GM12878 (cell line): ENCODE measurements at places on chromosomes 16 and 17.

DNA sequence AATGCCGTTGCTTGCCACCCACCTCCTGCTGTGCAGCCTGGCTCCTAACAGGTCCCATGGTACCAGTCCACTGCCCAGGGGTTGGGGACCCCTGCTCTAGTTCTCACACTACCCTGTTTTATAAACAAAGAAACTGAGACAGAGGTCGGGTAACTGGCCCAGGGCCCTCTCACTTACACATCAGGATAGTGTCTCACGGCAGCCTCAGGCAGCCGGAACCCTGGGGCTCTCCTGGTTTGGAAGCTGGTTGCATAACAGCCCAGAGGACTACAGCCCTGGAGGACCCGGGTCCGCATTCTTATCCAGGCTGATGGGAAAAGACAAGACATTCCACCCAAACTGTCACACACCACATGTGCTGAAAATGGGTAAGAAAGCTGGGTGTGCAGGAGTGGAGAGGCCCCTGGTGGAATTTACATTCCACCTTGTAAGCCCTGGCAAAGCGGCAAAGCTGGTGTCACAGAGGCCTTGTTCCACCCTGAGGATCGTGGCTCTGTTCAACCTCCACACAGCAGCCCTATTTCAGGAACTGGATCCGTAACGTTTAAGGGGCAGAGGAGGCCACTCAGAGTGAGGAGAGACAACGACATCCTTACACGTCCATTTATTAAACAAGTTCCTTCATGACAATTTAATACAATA, 9.8 kb downstream of the CMTM3 start:
- no peak for DNase-seq

DNA sequence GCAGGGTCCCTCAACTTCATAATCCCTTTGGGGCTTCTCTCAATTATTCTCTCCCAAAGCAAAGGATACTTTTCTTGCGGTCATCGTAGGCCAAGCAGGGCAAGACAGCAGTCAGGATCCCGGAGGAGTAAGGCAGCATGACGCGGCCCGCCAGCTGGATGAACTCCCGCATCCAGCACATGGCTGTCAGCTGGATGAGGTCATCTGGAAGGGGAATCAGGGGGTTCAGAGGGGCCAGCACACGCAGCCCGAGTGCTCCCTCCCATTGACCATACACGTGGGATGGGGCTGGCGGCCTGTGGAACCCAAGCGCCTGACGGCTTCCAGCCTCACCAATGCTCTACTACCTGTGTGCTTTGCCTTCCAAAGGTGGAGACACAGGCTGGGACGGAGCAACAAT, 19.2 kb downstream of the VAC14 start:
- no peak for DNase-seq

- no peak for DNase-seq
Measured at GRCh38 chr17:17675925-17676534, 5.2 kb upstream of the RAI1 start.

GRCh38 chr17:34503528-34504195, 75.7 kb upstream of the TMEM132E start:
- DNase-seq = no peak

GRCh38 chr16:88599092-88599733, 29.0 kb downstream of the ZC3H18 start:
- DNase-seq = no peak

GRCh38 chr17:39549747-39550573, 57.8 kb downstream of the NEUROD2 start:
- DNase-seq = no peak

- peak; percentile 76 for DNase-seq
Measured at GRCh38 chr17:76268015-76268749, 3.0 kb downstream of the UBALD2 start.

GRCh38 chr17:79950751-79951150, 84.9 kb downstream of the TBC1D16 start:
- no peak for DNase-seq

GRCh38 chr17:28712032-28712704, 480 bp upstream of the PROCA1 start:
- DNase-seq = no peak

DNA sequence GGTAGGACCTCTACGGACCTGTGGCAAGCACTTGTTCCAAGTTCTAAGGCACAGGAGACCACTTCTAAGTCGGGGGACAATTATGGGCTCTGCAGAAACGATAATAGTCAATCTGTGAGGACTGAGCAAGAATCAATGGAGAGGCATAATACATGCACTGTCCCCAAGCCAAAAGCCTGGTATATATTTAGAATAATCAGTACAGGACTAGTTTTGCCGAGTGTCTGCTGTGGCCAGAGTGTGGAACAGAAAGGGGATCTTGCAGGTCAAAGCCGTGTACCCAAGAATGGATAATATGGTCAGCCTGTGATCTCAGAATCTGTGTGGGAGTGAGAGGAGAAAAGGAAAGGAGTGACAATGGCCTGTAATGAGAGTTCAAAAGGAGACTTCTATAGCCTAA, 80.2 kb upstream of the GNAO1 start:
- DNase-seq = no peak

DNA sequence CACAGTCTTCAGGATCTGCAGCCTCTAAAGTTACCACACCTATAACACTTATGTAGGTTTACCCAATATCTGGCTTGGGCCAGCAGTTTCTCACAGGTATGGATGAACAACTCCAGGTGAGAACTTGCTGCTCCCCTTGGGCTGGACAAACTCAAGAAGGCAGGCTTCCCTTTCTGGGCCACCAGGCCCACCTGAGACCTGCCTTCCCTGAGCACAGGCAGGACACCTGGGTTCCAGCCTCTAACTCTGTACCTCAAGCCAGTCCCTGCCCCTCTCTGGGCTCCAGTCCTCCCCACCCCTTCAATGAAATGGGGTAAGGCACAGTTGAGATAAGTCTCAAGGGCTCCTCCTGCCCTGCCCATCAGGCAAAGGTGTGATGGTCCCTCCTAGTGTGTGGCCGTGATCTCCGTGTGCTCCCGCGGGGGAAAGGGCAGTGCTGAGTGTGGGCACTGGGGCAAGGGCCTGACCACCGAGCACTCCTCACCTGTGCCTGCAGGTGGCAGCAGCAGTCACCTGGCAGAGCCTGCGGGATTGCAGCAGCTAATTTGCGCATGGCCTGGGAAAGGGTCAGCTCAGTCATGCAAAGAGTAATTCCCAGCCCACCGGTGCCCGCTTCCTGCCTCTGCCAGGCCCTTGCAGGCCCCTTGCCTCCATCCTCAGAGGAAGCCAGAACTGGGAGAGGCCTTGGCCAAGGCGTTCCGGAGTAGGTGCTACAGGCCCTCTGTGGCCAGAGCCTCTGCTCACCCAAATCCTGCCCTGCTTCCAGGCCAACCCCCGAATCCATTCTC, 28.2 kb upstream of the ADGRG1 start:
- no peak for DNase-seq

- no peak for DNase-seq
Measured at GRCh38 chr16:65099607-65100006, 22.3 kb downstream of the CDH11 start.

DNA sequence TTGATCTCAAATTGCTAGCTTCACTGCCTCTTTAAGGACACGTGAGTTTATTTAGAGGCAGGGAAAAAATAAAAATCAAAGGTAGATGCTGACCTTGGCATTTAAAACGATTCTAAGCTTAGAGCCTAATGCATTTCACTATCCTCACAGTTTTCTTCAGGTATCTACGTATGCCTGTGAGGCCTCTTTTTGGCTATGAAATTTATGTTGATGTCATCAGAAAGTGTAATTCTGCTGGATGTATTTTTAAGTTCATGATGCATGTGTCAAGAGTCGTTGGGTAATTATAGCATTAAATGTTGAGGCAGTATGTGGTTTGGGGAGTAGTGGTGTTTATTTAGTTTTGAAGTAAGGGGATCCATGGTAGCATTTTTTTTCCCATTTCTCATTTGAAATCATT, 4.2 kb upstream of the KRTAP3-2 start:
- DNase-seq = no peak

DNA sequence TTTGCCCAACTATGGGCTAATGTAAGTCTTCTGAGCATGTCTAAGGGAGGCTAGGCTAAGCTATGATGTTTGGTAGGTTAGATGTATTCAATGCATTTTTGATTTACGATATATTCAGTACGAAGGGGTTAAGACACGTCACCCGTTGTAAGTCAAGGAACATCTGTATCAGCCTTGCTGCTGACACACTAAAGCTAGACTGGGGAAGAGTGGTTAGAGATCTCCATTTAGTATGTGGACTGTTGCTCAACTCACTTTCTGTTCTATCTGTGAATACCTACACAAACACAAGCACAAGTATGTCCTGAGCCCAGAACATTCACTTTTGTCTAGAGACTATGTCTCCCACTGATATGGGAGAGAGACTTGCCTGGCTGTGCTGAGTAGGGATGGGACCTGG, 71.5 kb downstream of the VMP1 start:
- no peak for DNase-seq

DNA sequence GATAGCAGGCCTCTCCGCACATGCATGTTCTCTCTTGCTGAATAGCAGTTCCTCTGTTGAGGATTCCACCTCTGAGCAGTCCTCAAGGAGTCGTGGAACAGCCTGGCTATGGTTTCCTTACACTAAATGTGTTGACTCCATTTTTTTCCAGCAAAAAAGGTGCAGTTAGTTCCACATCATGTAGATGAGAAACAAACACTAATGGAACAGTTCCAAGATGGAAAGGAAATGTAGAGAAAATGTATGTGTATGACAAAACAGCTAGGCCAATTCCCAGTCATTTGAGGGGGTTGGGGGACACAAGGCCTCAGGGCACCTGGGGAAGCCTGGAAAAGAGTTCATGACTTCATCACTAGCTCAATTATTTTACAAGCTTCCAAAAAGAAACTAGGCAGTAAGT, 90.0 kb downstream of the CFDP1 start:
- no peak for DNase-seq

GRCh38 chr16:68707340-68708152, 29.5 kb upstream of the CDH1 start:
- DNase-seq = no peak

- DNase-seq = no peak
Measured at GRCh38 chr17:66399441-66399840, 97.0 kb downstream of the PRKCA start.

GRCh38 chr17:72184805-72185204, 64.0 kb downstream of the SOX9 start:
- DNase-seq = no peak

- no peak for DNase-seq
Measured at GRCh38 chr16:72219282-72219681, 47.3 kb upstream of the PMFBP1 start.

DNA sequence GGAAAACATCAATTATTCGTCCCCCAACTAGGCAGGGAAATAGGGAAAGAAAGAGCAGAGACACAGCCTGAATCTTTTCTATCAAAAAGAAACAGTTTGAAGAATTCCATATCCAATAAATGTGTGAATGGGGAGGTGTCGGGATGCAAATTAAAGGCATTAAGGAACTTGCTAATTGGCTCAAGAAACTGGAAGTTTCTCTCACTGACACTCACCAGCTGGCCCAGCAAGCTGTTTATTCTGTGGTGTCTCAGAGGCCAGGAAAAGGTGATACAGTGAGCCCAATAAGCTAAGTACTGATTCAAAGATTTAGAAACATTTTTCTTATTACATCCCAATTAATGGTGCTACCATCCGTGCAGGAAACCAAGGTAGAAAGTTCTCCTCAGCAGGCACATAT, 104.4 kb upstream of the CLEC3A start:
- no peak for DNase-seq

DNA sequence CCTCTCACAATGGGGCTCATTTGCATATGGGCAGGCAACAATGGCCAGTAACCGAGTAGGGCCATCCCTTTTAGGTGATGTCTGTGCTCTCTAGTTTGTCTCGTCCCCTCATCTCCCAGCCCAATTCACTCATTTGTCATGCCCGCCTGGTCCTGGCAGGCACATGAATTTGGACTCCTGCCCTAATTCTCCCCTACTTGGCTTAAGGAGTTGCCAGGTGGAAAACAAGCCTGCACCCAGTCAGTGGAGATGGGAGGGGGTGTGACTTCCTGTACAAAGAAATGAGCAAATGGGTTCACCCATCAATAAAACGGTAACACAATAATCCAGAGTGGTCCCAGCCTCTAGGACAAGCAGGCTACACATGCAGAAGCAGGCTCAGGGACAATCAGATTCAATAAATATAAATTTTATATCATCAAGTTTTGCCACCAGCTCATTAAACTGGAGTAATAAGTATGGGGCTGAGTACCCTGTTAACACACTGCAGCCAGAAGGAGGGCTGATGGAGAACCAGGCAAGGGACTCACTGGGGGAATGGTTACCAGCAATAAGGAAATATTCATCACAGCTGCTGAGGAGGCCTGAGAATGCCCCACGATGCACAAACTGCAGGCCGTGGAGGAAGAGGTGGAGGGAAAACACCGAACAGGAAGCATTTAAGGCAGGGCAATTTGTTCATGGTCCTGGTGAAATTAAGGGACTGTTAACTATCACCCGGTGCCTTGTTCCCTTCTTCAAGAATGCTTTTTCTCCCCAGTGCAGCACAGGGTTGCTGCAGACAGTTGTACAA, 84.4 kb upstream of the GPRC5B start:
- DNase-seq = no peak

DNA sequence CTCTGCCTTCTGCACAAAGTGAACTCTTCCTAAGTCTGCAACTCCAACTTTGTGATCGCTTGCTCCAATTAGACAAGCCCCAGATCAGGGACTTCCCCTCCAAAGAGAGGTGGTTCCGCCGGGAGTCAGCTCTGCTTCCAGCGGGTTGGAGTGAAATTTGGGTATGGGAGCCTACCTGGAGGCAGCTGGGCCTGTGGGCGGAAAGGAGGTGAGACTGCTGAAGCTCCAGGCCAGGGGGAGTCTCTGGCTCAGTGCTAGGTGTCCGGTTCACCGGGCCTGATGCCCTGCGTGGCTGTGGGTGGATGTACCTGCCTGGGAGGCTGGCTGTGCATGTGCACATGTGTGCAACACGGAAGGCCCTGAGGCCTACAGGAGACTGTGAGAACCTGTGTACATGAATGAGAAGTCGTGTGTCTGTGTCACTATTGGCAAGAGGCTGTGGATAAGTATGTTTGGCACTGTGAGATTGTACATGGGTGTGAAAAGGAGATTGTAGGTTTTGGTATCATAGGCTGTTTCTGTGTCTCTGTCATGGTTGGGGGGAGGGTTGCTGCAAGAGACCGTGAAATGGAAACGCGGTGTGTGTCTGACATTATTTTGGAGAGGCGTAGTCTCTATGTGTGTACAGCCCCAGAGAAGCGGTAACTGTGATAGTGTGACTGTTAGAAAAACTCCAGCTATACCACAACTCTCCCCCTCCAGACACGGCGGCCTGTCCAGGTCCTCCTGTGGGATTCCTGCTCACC, 4.2 kb downstream of the LHX1 start:
- no peak for DNase-seq

- DNase-seq = no peak
Measured at GRCh38 chr17:19369107-19369778, 6.7 kb upstream of the B9D1 start.

- DNase-seq = no peak
Measured at GRCh38 chr17:78317794-78318400, 42.0 kb downstream of the SOCS3 start.

- DNase-seq = no peak
Measured at GRCh38 chr17:14201021-14201987, 35.4 kb downstream of the CDRT15 start.
